Fibroblast of skin of right biceps (primary cell): ENCODE measurements at places on chromosomes 7 and 10.

- no peak for DNase-seq
These were observed 27.7 kb downstream of the CPXM2 start for GRCh38 chr10:123863721-123864482.

- no peak for DNase-seq
These were observed at the start of gene CYP2C9 for GRCh38 chr10:94938383-94938782. TSS of gene CYP2C9 (plus strand) at chr10:94938658. CDS start at chr10:94938683, 25 bp downstream.

GRCh38 chr7:147833557-147833956 is 757.0 kb upstream of the C7orf33 start:
- DNase-seq: no peak

DNA sequence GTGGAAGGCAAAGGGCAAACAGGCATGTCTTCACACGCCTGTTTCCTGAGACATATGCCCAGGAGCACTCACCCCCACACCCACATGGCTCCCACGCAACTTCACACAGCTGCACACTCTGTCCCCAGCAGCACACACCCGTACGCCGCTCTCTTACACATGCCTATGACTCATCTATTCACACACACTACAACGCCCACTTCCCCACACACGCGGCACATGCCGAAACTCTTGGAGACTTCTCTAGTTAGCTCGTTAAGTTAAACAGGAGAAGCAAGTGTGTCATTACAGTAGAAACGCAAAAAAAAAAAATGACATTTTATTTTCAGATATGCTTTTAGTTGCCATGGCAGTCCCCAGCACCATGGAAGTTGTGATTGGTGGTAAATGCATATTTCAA is 6.7 kb downstream of the CALN1 start:
- DNase-seq: peak; percentile 25

- DNase-seq: no peak
These were observed 152.5 kb upstream of the CHST15 start for GRCh38 chr10:124245806-124246440.

DNA sequence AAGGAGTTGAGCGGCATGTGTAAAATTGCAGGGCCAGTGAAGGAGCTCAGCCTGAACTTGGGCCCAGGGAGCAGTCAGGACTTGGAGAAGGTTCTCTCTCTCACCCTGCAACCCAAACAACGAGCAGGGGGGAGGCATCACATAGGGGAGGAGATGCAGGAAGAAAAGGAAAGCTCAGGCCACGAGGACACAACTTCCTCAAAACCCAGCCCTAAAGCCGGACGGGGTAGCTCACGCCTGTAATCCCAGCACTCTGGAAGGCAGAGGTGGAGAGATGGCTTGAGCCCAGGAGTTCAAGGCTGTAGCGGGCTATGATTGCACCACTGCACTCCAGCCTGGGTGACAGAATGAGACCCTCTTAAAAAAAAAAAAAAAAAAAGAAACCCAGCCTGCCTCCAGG is 629.1 kb downstream of the PARD3 start:
- no peak for DNase-seq

- DNase-seq: peak; percentile 23
These were observed 260.7 kb upstream of the PRKCQ start for GRCh38 chr10:6840766-6841165.

- no peak for DNase-seq
These were observed 6.7 kb downstream of the FAM180A start for GRCh38 chr7:135741905-135742304.

- DNase-seq: peak; percentile 4
These were observed 16.8 kb upstream of the GPR15LG start for GRCh38 chr10:84156768-84157167.

DNA sequence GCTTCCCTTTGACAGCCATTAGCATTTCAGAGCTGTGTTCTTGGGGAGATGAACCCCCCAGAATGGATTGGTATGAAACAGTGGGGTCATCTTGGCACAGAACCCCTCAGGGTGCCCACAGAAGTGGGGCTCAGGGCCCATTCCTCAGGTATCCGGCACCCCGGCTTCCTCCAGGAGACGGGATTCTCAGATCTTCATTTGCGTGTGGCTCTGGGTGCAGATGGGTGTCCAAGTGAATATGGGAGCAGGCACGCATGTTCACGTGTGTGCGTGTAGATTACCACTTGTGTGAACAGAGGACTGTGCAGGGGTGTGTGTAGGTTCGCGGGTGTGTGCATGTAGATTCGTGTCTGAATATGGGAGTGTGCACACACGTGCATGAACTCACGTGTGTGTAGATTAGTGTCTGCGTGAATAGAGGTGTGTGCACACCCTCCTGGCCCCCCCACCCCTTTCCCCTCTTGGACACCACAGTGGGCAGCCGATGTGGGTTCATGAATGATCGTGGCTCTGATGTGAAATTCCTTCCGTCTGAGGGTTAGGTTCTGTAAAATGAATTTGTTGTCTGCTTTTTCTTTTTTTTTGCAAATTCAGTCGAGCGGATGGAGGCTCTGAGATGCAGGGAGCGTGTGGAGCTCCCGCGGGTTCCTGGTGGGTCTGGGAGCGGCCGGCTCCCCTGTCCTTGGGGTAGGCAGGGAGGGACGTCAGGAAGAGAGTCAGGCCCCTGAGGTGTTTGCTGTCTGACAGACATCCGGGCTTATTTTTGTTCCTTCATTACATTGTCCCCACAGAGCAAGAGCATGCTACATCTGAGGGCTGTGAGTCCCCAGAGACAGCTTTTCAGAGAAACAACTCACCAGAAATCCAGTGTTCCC is 7.4 kb downstream of the ELFN1 start:
- DNase-seq: no peak

GRCh38 chr10:77541247-77541646 is 96.4 kb downstream of the KCNMA1 start:
- no peak for DNase-seq

- peak; percentile 20 for DNase-seq
These were observed 147.6 kb downstream of the POLR1F start for GRCh38 chr7:19561121-19561805.

GRCh38 chr7:75946207-75946855 is 31.4 kb downstream of the POR start:
- DNase-seq: no peak

DNA sequence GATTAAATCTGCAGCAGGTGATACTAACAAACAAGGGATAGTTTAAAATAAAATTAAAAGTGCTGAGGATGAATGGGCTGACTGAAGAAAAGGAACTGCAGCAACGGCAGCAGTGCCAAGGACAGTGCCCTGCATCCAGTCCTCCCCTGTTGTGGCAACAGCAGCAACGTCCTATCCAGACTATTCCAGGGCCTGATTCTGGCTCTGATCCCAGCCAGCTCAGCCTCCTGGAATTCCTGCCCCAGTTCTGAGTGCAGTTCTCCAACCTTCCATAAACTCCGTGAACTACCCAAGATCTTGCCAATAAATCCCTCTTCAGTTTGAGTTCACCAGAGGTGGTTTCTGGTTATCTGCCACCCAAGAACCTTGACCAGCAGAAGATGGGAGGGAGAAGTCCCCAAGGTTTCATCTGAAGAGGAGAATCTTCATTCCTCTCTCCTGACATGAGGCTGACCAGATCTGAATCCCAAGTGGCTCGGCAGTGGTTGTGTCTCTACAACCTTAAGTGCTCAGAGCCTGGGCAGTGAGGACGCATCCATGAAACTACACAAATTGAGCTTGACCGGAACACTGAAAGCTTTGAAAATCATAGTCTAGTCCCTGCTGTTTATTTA is 115.8 kb downstream of the SORBS1 start:
- peak; percentile 80 for DNase-seq

GRCh38 chr7:48140001-48140681 is 31.1 kb upstream of the ABCA13 start:
- DNase-seq: no peak
